ENCODE measurements at places on chromosomes 7 and 10. TPM values are rescaled to one million over a fixed set of nuclear protein-coding genes. Genes with fewer than 3 reads are reported as not detected.

DNA sequence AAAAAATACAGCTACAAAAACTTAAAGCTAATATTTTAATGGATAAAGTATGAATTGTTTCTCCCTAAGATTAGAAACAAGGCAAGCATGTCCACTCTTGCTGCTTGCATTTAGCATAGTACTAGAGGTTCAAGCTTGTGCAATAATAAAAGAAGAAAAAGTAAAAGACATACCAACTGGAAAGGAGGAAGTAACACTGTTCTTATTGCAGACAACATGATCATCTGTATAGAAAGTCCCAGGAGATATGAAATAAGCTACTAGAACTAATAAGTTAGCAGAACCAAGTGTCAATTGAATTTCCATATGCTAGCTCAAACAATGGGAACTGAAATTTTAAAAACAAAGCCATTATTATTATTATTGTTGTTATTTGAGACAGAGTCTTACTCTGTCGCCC, 20.0 kb upstream of the RABGEF1 start:
- DNase-seq, result no peak

- DNase-seq, result no peak
Measured at GRCh38 chr7:100670074-100670473, 3.5 kb upstream of the GNB2 start.

Gene PDK4
- total RNA-seq, result 7.6 TPM

- DNase-seq, result no peak
Measured at GRCh38 chr7:11665357-11665756, 166.6 kb downstream of the THSD7A start.

DNA sequence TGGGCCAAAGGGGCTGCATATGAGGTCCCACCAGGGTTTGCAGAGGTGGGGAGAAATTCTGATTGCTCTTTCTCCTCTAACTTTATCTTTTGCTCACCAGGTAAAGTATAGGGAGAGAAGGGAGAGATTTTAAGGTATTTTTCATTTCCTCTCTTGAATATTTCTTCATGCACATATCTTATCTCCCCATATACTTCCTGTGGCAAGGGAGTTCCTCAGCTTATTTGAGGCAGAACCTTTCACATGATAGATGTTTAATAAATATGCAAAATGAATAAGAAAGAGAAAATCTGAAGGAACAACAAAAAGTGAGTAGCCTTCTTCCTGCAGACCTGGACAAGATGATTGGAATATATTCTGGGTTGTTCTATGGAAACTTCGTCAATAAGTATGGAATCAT, 67.4 kb upstream of the PDCD4 start:
- DNase-seq, result no peak

- DNase-seq, result no peak
Measured at GRCh38 chr7:37701769-37702168, 18.2 kb downstream of the GPR141 start.

- DNase-seq, result no peak
Measured at GRCh38 chr7:116776610-116777289, 85.6 kb upstream of the CAPZA2 start.

Gene CPSF4
- total RNA-seq, result 36.0 TPM

- no peak for DNase-seq
Measured at GRCh38 chr10:62460393-62460792, 86.2 kb downstream of the ZNF365 start.

Gene CFAP43
- 9.1 TPM for total RNA-seq

Measured in cerebellum (tissue), 4 donors.